ENCODE measurements at places on chromosomes 16 and 17.

DNA sequence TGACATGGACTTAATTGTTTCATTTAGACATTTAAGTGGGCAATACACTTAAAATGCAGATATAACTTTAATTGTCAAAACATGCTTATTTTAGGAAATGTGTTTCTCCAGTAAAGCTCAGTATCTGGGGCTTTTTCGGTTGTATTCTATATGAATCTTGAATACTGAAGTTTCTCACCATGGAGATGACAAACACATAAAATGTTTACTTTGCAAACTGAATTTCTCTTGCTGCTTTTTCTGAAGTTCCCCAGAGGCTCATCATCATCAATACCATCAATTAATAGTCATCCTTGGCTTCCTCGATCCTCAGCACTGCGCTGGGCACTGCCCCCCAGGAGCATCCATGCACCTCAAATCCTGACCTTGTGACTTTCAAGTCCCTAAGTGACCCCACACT is 227.3 kb downstream of the WWOX start:
- no peak for DNase-seq

DNA sequence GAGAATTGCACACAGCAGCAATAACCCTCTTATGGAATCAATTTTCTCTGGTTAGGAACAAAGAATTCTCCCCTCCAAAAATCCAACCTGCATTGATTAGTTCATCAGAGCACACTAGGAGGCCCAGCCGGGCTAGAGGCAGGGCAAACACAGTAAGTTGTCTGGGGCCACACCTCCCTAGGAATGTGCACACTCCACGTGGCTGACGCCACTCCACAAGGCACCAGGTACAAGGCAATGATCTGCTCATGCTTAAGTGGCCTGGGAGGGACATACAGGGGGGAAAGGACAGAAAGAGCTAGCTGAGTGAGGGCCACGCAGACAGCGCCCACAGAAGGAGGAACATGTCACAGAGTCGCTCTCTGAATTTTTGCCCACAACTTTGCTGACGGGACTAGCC is 107.6 kb downstream of the SLC39A11 start:
- DNase-seq, result no peak

- DNase-seq, result no peak
Observed at GRCh38 chr17:8441690-8442089, 6.0 kb downstream of the NDEL1 start.

DNA sequence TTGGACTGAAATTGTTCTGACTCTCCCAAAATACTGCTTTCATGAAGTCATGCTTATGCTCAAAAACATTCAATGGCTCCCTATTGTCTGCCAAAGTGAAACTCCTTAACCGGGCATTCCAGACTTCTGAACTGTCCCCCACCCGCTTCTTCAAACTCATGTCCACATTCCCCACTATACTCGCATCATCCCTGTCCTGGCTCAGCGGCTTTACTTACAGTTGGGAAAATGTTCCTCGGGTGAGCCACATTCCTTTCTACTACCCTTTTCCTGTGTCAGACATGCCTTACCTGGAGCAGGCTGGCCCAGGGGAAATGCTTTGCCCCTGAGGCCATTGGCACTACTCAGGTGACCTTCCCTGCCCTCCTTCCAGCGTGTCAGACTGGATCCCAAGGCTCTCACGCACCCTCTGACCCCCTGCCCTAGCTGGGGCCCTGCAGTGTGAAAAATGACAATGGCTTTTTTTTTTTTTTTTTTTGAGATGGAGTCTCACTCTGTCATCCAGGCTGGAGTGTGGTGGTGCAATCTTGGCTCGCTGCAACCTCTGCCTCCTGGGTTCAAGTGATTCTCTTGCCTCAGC is 5.3 kb downstream of the CYGB start:
- DNase-seq, result no peak

- no peak for DNase-seq
Observed at GRCh38 chr17:11305524-11305923, 64.5 kb downstream of the SHISA6 start.

DNA sequence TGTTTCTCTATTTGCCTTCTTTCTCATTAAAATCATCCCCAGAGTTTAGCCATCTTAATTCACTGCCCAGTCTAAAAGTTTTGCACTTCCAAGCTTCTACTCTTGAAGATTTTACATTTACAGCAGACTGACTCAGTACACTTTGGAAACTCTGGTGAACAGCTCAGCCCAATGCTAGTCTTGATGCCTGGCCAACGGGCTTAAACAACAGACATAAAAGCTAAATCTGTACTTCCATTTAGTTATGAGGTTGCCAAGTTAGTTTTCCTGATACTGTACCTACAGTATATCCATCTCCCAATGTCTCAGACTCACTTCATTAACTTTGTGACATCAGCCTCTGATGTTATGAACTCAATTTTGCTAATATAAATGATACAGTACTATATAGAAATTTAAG is 891.8 kb upstream of the SOX9 start:
- DNase-seq, result no peak

GRCh38 chr17:65099941-65100315 is 37.2 kb upstream of the RGS9 start:
- peak; percentile 75 for DNase-seq

DNA sequence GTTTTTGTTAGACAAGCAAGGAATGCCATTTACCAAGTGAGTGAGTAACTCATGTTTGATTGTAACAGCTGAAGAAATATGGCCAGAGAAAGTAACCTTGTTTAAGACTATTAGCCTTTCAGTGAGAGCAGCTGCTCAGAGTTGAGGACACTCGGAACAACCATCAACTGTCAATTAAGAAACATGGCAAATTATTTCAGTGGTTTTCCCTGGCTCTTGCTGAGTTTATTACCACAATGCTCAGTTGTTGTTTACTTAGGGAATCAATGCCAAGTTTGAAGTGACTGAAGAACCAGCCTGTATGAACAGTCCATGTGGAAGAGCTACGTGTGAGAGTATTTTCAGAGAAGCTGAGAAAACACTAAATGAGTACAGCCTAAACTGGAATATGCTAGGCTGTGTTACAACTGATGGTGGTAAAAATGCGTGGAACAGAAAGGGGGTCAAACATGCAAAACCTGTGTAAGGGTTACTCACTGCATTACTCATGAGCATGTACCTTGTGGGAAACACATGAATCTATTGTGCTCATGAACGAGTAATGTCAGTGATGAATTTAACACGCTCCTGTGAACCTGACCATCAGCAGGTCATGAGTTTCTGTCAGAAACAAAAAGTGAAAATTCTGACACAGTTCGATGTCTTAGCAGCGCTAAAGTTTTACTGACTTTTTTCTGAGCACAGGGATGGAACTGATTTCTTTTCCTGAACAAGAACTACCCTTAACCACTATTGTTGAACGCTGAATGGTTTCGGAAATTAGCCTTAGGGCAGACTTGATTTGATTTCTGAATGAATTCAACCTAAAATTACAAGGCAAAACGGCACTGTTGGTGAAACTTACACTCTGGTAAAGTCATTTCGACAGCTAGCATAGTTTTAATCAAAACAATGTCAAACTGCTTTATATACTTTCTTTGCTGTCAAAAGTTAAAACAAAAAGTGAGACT is 33.5 kb downstream of the GNA13 start:
- DNase-seq, result no peak

DNA sequence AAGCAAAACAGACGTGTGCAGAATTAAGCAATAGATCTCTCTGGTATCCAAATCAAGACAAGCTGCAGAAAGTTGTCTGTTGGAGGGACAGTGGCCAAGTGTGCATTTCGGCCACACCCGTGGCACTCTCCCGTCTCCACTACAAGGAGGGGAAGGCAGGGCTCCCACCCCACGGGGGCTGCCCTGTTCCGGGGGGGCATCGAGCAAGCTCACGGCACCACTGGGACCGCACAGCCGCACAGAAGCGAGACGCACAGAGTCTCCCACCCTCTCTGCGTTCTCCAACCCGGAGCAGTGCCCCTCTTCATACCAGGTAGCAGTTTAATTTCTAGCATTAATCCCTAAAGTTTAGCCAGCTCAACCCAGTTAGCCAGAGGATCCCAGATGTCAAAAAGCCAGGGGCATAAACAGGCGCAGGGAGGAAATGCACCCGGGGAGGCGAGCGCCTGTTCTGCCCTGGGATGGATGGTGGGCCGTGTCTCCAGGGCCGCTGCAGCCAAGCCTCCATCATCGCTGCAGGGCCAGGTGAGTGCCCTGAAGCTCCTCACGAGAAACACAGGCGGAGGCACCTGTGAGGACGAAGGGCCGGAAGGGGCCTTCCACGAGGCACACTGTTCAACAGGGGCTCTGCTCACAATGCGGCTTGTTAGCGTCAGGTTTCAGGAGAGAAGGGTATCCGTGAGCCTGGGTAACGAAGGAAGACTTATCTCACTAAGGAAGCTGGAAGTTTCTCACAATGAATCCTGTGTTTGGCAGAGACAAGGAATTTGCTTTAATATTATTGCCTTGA is 42.1 kb upstream of the METRNL start:
- DNase-seq, result no peak

GRCh38 chr17:76390003-76390421 is 5.6 kb downstream of the SPHK1 start:
- DNase-seq, result no peak

GRCh38 chr16:8905795-8906591 is 23.8 kb downstream of the LITAFD start:
- DNase-seq, result no peak

GRCh38 chr16:49739381-49739780 is 116.5 kb downstream of the ZNF423 start:
- DNase-seq, result no peak

- DNase-seq, result no peak
Observed at GRCh38 chr16:20846551-20846950, 40.2 kb downstream of the REXO5 start.

DNA sequence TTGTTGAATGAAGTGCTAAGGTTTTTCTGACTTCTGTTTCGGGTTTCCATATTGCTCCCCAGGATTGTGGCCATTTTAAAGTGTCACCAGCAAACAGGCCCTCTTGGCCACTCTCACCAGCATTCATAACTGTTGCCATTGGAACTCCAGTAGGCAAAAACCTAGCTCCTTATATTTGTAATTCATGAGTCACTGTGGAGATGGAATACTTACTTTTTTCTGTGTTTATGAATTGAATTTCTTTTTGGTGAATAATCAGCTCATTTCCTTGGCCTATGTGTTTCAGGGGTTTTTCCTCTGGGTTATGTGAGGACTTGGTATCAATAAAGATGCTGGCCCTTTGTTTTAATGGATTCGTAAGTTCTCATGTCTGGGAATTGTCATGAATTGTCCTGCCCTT is 255.1 kb downstream of the SNX29 start:
- no peak for DNase-seq

- no peak for DNase-seq
Observed at GRCh38 chr16:68902003-68902968, 59.0 kb downstream of the TANGO6 start.

GRCh38 chr17:80832266-80832676 is 159.4 kb upstream of the CHMP6 start:
- DNase-seq, result no peak

- no peak for DNase-seq
Observed at GRCh38 chr16:56191835-56192634, 746 bp downstream of the GNAO1 start.

DNA sequence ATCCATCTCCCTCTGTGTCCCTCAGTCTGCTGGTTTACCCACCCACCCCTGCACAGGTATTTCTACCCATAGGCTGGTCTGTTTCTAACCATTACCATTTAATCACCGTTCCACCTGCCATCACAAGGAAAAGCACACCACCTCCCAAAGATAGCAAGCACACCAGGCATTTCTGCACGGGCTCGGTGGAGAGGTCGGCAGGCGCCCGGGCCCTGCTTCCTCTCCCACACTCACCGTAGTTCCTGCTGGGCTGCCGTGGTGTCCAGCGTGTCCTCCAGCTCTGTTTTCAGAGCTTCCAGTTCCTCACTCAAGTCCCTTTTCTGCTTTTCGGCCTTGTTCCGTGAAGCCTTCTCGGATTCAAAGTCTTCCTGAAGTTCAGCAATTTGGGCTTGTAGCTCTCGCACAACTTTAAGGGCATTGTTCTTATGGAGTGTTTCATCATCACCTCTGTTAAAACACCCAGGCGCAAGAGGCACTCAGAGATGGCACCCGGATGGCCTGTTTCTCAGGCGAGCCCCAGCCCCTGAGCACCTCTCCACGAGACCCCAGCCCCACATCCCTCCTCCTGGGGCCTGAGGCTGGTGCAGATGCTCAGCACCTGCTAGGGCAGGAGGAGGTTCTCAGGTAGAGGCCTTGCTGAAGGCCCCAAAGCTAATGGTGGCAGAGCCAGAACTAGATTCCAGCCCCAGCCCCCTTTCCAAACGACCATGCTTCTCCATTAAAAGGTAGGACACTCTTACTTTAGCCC is 69.0 kb downstream of the NDEL1 start:
- no peak for DNase-seq

DNA sequence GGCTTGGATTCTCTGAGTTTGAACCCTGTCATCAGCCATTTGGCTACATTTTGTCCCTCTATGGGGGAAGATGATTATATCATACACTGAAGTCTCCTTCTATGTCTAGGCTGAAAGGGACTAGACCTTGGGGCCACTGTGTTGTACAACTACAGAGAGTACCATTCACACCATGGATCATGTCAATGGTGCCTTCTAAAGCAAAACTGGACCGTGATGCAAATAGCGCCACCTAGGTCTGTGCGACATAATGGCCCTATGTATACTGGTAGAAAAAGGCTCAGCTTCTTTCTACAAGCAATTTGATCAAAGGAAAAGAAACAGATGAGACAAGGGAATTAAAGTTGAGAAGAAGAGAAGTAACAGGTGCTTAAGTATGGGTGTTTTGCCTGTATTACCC is 100.7 kb downstream of the LYRM1 start:
- DNase-seq, result peak; percentile 2

DNA sequence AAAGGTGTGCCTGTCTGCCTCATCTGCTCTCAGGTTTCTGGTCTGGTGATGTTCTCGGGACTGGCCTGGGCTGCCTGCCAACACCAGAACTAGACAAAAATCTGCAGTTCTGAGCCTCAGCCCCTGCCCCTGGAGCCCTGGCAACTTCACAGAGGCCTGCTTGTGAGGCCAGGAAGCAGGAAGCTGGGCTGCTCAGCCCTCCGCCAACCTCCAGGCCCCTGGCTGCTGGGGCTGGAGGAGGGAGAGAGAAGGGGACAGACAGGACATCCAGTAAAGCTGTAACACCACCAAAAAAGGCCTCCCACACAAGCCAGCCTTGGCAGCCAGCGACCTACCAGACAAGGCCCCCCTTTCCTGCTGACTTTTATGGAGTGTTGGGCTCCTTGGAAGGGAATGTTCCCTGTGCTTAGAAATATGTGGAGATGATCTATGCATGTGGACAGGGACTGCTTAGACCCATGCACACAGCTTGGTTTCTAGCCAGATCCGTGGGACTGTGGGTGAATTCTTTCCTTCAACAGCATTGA is 157.6 kb downstream of the XYLT1 start:
- DNase-seq, result no peak

DNA sequence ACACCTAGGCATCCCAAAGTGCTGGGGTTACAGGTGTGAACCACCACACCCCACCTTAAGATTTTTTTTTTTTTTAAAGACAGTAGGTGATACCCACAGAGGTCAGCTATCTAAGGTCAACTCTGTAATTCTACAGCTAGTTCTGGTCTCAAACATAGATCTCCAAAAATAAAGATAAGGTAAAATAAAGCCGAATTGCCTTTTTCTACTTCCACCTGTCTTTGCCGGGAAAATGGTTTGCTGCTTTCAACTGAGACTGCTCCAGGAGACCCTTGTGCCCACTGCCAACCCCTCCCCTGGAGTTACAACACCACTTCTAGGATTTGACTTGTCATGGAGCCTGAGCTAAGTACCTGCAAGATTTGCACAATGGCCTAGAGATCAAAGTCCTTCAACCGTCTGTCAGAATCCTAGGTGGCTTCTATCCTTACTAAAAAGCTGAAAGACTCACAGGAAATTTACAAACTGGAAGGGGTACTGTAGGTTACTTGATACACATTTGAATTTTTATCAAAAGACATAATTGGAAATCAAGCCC is 4.7 kb upstream of the CNOT1 start:
- DNase-seq, result no peak

GRCh38 chr16:26642047-26642664 is 424.6 kb upstream of the C16orf82 start:
- DNase-seq, result no peak

Measured in activated CD4-positive, alpha-beta T cell treated with anti-CD3 and anti-CD28 coated beads for 4 hours (primary cell).